NAMALWA (cell line): ENCODE measurements at places on chromosomes 16 and 17.

DNA sequence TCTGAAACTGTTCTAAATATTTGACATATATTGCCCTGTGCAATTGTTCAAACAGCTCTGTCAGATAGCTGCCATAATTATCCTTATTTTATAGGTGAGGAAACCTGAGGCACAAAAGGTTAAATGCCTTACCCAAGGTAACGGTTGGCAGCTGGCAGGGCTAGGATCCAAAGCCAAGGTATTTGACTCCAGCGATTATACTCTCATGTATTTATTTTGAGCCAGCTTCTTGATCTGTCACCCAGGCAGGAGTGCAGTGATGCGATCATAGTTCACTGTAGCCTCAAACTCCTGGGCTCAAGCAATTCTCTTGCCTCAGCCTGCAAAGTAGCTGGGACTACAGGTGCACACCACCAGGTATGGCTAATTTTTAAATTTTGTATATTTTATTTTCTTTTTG lies 7.2 kb downstream of the ENO3 start:
- DNase-seq: no peak

DNA sequence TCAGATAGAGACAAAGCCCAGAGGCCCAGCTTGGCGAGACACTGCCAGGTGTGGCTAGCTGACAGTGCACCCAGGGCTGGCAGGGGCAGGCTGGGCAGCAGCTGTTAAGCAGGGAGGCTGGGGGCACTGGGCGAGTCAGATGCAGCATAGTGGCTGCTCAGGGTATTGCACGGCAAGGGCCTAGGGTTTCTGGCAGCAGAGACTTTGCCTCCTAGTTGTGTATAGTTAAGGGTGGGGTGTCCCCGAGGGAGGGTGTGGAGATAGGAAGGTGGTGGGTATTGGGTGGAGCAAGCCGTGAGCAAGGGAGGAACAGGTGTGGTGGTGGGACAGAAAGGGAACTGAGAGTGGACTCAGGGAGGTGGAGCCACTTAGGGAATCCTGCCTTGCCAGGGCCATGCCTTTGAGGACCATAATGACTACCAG lies 66.0 kb downstream of the SMPD3 start:
- peak; percentile 57 for DNase-seq

DNA sequence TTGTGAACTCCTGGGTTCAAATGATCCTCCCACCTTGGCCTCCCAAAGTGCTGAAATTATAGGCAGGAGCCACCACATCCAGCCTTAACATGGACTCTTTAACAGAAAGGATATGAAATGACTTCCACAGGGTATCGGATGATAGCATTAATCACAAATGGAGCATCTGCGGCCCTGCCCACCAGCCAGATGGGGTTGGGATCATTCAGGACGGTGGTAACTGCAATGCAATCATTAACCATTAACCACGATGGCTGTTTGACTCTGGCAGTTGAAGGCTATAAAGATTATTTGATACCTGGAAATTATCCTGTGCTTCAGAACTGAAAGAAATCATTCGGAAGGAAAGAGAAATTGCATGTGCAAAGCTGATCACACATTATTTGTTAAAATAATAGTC lies 5.3 kb upstream of the CHST5 start:
- no peak for DNase-seq

DNA sequence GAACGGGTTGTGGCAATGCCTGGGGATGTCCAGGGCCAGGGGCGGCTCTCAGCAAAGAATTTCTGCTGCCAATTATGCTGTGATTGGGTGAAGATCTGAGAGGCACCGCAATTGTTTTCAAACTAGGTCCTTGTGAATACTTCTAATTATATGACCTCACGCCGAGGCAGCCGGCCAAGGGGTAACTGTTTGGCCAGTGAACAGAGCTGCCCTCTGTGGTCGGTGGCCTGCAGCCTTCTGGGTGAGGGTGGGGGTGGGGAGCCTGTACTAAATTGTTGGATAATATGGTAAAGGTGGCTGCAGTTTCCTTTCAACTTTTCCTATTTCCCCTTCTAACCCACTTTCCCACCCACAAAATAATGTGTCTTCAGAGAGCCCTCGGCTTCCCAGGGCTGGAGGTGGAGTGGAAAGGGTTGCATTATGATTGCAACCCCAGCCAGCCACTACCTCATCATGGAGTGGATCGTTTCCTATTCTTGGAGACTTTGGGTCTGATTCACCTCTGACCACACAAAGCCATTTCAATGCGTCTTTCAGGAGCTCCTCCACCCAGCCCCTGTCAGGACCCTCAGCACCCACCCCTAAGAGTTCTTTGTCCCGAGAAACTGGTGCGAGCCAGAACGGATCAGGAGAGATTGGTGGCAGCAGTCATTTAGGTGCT lies 2.0 kb upstream of the DNAI2 start:
- DNase-seq: no peak

DNA sequence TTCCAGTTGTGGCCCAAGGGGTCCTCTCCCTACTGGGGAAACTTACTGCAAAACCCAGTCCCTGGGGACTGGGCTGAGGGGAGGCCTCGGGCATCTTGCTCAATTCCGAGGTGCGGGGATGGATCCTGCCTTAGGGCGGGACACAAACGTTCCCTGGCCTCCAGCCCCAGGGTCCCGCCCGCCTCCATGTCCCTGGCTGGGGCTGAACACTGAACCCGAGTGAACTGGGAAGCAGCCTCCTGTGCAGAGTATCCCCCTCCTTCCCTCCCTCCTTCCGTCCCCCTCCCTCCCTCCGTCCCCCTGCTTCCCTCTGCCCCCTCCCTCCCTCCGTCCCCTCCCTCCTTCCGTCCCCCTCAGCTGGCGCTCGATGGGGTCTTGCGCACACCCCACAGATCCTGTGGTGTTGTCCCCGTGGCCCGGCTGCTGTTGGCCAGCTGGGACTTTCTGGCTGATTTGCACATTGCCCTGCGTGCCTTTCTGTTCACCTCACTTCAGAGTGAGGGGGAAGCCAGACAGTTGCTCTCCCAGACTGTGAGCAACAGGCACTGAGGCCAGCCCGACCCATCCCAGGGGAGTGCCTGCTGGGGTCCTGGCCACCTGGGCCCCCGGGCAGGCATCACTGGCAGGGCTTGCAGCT lies 5.5 kb downstream of the TRAF7 start:
- no peak for DNase-seq

DNA sequence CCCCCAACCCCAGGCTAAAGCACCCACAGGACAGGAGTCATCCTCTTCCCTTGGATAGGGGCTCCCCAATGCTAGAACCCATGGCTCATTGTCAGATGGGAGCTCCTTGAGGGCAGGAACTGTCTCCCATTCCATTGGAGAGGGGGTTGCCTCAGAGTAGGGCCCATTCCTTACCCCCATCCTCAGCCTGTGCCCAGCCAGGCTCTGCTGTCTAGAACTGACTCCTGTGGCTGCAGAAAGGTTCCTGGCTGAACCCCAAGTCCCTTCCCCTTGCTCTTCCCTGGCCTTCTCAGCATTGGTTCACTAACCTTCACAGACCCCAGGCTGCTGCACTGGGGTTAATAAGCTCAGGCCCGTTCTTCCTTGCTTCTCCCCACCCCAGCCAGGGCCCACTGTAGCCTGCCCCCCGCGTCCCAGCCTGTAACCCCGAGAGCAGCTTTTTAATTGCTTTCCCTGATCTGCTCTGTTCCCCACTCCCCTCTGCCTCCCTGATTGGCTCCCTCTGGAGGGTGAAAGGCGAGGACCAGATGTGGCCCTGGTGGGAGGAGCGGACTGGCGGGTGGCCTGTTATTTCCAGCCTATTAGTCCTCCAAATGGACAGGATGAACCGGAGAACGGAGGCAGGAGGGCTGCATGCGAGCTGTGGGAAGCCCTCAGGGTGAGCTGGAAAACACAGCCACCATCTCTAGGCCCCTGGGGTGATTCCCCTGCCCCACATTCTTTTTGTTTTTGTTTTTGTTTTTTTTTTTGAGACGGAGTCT lies 6.0 kb upstream of the GFAP start:
- DNase-seq: no peak

DNA sequence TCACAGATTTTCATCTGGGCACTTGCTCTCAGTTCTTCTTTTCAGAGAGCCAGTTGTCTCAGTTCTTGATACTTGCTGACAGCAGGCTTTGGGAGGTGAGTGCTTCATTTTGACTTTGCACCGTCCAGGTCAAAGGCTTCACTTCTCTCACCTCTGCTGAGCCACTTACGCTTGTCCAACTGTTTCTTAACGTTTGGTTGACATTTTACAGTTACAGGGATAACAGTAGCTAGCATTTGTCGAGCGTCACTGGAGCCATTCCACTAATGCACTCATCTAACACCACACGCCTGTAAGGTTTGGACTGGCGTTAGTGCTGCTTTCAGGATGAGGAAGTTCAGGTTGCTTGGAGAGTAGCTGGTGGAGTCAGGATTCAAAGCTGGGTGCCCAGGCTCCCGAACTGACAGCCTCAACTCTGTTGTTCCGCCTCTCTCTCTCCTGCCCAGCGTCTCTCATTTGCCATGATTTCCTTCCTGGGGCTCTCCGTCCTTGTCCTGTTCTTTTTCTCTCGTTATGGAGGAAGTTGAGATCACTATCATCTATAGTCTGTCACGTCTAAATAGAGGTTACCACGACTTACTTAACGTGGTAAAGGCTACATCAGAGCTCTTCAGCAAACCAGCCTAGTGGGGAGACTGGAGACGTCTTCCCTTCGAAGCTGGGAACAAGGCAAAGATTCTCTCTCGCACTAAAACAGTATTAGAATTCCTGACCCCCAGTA lies 220.8 kb downstream of the RPTOR start:
- peak; percentile 41 for DNase-seq
